ENCODE measurements at places on chromosomes 1 and 21. TPM values are rescaled to one million over a fixed set of nuclear protein-coding genes. Genes with fewer than 3 reads are reported as not detected.

Gene MR1
- 47.5 TPM for total RNA-seq

Gene MYOCOS
- total RNA-seq = not detected

Gene OLIG2
- not detected for total RNA-seq

Gene CRYZ
- total RNA-seq = 58.6 TPM

Gene SHISAL2A
- total RNA-seq = 0.15 TPM

Gene CENPS
- total RNA-seq = 21.2 TPM

Gene PM20D1
- not detected for total RNA-seq

Gene ACTA1
- not detected for total RNA-seq

Gene CCDC17
- total RNA-seq = 0.10 TPM

Gene ROR1
- total RNA-seq = 1.1 TPM

Gene NEGR1
- 1.3 TPM for total RNA-seq

Gene KLF17
- 0.37 TPM for total RNA-seq

- no peak for DNase-seq
Measured at GRCh38 chr1:52706941-52707926, 9.1 kb upstream of the COA7 start.

GRCh38 chr21:46041183-46041582, 56.7 kb upstream of the COL6A2 start:
- no peak for DNase-seq

DNA sequence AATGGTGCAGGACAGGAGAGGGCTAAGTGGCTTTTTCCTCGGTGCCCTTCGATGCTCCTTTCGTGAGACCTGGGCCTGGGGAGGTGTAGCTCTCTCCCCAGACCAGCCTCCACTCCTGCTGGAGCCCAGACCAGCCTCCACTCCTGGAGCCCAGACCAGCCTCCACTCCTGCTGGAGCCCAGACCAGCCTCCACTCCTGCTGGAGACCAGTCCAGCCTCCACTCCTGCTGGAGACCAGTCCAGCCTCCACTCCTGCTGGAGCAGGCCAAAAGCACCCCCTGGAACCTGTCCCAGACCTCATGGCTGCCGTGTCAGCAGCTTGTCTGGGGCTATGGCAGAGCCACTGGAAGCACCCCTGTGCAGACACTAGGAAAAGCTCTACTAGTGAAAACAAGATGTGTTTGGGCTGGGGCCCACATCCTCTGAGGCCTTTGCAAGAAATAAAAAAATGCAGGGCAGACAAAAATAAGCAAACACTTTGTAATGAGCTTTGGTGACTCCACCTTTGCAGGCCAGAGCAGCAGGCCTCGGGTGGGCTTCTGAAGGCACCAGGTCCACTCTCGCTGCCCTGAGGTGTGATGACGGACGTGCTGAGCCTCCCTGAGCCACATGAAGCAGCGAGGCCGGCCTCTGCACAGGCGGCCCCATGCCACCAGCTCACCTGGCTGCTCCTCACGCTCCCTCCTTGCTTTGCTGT, 116.0 kb upstream of the IFFO2 start:
- DNase-seq = no peak

DNA sequence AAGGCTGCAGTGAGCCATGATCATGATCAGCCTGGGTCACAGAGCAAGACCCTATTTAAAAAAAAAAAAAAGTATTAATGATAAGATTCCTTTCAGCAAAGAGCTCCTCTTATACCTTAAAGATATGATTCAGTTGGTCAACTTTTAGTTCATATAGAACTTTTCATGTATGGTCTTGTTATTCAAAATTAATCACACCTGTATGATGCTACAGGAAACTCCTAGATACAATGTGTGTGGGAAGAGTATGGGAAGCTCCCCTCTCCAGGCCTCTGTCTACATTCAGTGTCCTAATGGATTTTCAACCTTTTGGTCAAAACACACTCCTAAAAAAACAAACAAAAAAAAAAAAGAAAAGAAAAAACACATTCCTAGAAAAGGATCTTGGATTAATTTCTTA, 17.1 kb downstream of the MR1 start:
- no peak for DNase-seq

GRCh38 chr1:26171084-26172072, at the start of gene ZNF593OS:
Gene ZNF593OS (minus strand): TSS chr1:26171832. CDS start chr1:26171661, 171 bp downstream.
- no peak for DNase-seq

DNA sequence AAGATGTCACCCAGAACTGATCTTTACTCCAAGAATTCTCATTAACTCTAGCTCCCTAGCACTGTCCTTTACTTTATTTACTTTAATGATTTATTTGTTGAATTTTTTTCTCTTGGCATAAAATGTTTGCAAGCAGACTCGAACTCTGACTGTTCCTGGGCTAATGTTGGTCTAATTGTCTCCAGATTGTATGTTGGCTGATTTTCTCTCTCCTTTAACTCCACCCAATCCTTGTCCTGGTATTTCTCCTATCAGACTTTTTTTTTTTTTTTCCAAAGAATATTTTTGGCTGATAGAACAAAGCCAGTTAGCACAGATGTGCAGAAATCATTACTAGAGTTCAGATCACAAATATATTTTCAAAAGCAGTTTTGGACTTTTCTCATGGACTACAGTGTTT, 82.6 kb downstream of the ATF6 start:
- DNase-seq = no peak

- DNase-seq = no peak
Measured at GRCh38 chr1:203600782-203601513, 25.7 kb upstream of the ATP2B4 start.

GRCh38 chr1:198764748-198765147, 125.9 kb downstream of the PTPRC start:
- DNase-seq = peak; percentile 41

DNA sequence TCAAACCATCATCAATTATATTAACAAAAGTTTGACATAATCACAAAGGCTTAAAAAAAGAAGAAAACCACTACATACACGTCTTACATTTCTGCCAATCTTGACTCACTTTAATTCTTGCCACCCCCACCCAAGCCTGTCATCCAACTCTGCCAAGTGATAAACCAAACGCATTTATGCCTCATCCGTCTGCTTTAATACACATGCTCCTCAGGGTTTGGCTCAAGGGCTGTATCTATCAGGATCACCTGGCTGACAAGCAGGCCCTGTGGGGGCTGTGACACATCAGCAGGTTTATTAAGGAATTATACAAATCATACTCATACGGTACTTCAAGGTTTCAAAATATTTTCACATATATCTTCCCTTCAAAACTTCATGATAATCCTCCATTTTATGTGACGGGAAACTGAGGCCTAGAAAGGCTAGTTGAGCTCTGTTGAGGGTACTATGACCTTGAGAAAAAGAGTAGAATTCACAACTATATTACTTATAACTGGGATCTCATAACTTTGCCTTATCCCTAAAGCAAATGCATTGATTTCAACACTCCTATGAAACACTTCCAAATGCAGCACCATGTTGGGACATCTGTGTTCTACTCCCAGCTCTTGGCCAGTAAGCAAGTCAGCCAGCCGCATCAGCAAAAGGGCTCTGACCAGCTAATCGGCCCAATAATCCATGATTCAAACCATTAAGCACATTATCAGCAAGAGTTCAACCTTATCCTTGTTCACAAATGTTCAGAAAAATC, 8.7 kb downstream of the SORT1 start:
- DNase-seq = no peak

DNA sequence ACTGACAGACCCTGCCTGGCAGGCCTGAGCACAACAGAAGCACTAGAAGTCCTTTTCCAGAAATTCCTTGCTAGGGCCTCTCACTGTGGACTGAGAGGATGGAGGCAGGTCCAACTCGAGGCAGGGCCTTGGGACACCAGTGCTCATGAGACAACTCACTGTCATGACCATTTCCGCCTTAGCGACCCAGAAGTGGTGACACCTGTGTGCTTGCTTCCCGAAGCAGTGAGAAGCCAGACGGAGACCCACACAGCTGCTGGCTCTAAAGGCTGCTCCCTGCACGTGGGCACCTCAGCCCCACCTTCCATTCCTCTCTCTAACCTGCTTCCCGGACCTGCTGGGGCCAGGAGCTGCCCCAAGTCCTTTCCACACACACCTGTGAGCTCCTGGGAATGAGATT, 33.0 kb downstream of the KCNC4 start:
- no peak for DNase-seq

GRCh38 chr1:183970516-183971300, 66.8 kb downstream of the COLGALT2 start:
- DNase-seq = no peak

GRCh38 chr1:78419309-78419708, 71.5 kb upstream of the PTGFR start:
- peak; percentile 95 for DNase-seq

DNA sequence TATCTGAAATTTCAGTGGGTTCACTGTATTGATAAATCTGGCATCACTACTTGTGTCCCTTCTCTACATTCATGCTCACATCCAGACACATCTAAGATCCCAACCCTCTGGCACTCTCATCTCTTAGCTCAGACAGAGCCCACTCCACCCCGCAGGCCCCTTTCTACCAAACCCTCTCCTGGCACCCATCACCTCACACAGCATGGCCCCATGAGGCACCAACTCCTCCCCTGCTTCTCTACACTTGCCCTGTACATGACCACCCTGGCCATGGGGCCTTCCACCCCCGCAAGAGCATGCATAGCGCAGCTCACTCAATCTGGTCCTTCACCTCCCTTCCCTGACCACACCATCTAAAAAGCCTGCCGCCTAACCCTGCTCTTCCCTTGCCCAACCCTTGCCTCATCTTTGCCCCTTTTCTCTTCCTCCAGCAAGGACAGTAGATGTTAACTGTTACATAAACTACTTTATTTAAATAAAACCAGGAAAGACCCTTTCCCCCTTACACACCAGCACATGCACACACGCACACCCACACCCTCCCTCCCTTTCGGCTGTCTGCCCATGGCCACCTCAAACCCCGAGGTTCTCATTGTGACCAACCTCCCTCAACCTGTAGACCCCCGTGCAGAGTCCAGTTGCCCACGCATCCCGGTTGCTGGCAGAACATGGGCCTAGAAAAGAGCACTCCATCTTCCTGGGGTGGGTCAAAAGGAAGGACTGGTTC, 15.6 kb downstream of the SH3BP5L start:
- DNase-seq = no peak

DNA sequence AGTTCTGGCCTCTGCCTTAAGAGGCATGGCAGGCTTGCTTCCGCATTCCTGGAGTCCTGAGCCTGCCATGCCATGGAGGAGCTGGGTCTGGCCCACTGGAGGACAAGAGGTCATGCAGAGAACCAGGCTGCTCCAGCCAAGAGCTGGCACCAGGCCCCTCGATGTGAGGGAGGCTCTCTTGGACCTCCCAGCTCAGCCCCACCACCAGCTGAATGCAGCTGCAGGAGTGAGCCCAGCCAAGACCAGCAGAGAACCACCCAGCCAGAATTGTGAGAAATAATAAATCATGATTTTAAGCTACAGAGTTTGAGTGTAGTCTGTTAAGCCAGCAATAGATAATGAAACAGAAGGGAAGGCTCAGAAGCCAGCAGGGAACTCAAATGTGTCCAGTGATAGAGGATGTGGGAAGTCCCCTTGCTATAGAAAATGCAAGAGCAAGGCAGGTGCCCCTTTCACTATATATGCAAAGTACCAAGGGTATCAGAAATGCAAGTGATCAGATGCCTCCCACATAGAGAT, 118.4 kb downstream of the HIVEP3 start:
- no peak for DNase-seq

- no peak for DNase-seq
Measured at GRCh38 chr1:240909701-240910457, 297.9 kb upstream of the GREM2 start.

DNA sequence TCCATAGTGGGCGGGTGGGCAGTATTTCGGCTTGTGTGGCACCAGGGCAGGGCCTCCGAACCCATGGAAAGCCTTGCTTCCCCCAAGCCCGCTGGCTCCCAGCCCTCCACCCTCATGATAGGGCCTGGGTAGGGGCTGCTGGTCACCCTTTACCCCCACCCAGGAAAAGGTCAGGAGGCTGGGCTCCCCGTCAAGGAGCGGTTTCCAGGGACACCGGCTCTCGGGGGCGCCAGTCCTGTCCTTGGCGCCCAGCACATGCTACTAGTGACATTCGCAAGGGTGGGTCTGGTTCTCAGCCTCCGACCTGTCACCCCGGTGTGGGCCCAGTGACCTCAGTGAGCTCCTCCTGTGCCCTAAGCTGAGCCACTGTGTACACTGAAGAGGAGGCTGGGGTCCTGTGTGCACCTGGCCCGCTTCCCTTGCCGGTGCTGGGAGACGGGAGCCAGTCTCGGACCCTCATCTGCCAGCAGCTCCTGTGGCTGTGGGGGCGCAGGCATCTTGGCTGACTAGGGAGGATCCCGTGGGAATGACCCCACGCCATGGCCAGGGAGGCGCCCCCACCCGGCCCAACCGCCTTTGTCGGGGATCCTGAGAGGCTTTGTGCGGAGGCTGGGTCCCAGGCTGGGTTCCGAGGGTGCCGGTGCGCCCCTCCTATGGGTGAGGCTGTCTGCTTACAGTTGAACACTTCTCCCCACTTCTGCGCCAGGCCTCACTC, 54.6 kb downstream of the SKI start:
- DNase-seq = no peak

DNA sequence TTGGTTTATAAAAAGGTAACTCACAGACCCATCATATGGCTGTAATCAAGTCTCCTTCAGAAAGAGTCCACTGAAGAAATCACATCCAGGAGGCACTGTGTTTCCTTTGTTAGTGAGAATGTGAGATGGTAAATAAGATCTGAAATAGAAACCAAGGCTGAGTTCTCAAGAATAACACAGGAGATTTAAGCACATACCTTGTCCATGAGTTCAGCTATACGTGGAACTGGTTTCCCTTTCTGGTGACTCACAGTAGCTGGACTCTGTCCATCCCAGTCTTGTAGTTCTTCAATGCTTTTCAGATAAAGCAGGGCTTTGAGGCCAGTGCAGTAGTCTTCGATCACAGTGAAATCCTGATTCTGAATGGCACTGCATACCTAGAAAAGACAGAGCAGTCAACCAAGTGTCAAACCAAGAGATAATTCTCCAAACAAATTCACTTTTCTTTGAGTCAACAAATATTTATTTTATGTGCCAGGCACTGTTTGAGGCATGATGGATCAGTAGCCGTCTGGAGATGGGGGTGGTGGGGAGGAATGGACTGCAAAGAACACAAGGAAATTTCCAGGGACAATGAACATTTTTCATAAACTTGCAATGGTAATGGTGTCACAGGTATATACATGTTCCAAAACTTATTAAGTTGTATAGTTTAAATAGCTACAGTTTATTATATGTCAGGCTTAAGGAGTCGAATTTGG, 471.4 kb downstream of the PTBP2 start:
- peak; percentile 94 for DNase-seq

DNA sequence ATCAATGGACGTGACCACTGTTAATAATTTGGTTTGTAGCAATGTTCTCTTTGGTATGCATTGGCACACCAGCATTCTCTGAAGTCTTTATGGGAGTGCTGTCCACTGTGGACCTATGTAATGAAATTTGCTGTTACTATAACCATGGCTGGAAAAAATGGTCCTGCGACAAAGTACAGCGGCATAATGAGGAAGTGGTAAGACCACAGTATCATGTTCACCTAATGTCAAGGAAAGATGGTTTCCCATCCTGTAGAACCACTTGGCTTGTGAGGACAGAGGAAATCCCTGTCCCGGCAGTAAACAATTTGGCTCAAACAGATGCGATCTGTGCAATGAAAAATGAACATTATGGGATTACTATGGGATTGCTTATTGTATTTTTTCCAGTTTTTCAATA, 173.9 kb upstream of the IVNS1ABP start:
- no peak for DNase-seq

Data from M059J (cell line).